Hematopoietic multipotent progenitor cell treated with erythropoietin and hydrocortisone succinate and interleukin-3 and kit ligand, for 15 days (in vitro differentiated cells): ENCODE measurements at places on chromosomes 5 and 9.

GRCh38 chr5:141839015-141839513 lies 39.1 kb downstream of the PCDH1 start:
- DNase-seq = no peak

- no peak for DNase-seq
Measured at GRCh38 chr5:173653822-173654523, 37.5 kb upstream of the BOD1 start.

- no peak for DNase-seq
Measured at GRCh38 chr9:125472926-125473701, 211.5 kb downstream of the GAPVD1 start.

DNA sequence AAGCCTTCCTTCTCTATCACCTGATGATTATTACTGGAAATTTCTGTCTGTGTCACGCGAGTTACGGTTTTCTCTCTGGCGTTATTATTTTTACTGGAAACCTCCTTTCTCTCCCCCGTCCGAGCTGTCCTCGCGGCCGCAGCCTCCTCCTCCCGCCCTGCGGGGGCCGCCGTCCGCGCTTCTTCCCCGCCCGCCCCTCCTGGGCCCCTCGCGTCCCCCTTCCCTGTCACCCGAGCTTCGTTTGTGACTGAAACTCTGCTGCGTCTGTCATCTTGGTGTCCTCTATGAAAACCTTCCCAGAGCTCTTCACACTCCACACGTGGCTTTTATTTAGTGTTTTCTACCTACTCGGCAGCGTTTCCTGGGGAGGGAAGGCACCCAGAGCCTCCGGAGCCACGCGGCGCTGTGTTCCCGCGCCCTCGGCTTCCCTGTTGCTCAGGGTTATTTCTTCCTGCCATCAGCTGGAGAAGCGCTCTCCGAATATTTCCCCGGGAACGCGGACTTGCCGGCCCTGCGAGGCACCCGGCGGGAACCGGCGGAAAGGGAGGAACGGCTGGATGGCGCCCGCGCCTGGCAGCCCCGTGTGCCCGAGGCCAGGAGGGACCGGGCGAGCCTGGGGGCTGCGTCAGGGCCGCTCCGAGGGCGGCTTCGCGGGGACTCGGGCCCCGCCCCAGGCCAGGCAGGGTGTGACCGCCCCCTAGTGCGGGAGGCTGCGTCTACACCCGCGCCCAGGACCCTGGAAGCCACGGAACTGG lies 33.9 kb downstream of the TRIP13 start:
- no peak for DNase-seq

DNA sequence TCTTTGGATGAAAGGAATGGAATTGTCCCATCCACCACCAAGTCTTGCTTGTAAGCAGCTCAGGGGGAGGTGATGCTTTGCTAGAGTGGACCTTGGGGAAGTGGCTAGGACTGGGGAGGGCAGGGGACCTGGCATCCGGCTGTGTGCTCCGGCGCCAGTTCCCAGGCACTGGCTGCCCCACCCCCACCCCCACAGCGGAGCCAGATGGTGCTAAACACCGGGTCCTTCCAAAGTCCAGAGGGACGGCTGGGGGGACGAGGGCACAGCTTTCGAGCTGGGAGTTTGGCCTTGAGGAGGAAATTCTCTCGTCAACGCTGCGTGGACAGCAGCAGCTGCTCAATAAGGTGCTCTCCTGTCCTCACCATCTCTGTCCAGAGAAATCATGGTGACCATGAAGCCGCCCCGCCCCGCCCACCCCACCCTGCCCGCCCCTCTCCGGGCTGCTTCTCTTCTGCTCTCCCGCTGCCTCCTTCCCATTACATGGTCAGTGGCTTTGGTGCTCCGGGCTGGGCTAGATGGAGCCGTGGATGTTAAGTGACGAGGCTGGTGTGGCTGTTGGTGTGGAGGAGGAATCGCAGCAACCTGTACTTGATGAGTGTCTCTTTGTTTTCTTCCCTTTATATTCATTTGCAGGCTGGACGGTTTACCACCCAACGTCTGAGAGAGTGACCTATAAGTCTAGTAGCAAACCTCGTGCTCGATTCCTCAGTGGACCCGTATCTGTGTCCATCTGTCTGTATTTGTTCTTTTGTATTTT lies 115.7 kb downstream of the WNK2 start:
- DNase-seq = no peak

- peak; percentile 39 for DNase-seq
Measured at GRCh38 chr9:93451849-93452709, 594 bp downstream of the FAM120A start.

DNA sequence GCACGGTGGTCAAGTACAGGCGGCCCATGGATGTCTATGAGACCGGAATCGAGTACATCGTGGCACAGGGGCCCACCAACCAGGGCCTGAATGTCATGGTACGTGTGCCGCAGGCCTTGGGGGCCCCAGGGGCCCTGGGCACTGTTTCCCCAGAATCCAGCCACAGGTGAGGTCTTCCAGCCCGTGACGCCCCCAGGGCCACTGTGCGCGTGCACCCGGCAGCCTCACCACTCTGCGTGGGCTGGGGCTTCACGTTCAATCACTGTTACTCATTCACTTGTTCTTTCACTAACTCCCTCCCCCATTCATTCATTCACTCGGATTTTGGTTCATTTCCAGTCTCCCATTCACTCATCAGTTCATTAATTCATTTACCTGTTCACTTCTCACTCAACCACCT lies 12.6 kb downstream of the ADAMTSL2 start:
- no peak for DNase-seq
